ENCODE measurements at places on chromosomes 16 and 17.

DNA sequence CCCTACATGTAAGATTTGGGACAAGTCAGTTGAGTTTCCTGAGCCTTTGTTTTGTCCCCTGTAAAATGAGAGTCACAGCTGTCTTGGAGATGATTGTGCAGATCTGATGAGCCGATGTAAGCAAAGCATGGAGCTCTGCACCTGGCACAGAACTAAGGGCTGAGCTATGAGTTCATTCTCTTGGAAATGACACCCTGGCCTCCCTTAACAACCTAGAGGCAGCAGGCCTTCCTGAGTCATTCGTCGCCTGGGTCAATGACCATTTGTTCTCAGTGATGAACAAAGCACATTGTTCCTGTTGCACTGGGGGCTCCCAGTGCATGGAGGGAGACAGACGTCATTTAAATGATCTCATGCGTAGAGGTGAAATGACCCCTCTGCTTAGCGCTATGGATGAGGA is 62.8 kb upstream of the GCSH start:
- no peak for DNase-seq

GRCh38 chr17:14762736-14763479 is 462.0 kb downstream of the HS3ST3B1 start:
- no peak for DNase-seq

- DNase-seq = no peak
These were observed 802.5 kb downstream of the CDH8 start for GRCh38 chr16:61233713-61234112.

GRCh38 chr17:57783338-57783742 is 38.2 kb upstream of the CCDC182 start:
- peak; percentile 73 for DNase-seq

DNA sequence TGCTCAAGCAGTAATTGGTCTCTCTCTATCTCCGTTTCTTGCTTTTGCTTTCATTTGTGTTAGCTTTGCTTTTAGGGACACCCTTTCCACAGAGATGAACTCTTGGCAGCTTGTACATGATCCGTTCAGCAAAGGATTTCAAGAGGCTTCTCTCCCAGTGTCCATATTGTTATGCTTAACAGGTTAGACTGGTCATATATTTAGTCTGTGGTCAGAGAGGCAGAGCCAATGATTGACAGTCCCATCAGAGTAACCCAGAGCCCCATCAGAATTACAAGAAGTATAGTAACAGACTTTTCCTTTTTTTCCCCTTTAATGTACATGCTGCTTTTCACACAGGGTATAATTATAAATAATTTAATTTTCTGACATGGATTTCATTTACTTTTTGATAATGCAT is 34.4 kb downstream of the GDPD1 start:
- no peak for DNase-seq

DNA sequence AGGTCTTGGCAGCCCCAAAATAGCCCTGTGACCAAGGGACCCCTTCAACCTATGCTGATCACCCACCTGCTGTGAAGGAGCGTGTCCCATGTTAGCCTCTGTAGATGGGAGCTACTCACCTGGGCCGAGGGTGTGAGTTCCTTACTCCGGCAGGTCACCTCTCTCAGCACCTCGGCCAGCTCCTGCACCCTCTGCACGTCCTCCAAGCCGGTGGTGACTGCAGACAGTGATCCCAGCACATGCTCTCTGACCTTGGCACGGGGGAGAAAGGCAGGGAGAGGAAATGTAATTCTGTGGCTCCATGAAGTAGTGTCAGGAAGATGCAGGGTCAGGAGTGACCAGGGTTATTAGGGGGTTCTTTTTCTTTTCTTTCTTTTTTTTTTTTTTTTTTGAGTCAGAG is 67.7 kb upstream of the BCO1 start:
- DNase-seq = no peak

DNA sequence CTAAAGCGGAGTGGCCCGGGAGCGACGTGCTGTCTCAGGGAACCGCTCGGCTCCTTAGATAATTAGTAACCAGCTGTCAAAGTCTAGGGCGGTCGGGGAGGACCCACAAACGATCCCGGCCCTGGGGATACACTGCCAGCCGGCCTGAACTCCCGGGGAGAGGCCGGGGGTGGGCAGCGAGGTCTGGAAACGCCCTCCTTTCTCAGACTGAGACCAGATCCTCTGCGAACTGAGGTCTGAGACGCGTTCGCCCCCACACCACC is 1.3 kb downstream of the HNF1B start:
- no peak for DNase-seq

GRCh38 chr16:11576427-11577289 is 10.1 kb downstream of the LITAF start:
- no peak for DNase-seq

- no peak for DNase-seq
These were observed 91.4 kb upstream of the CORO6 start for GRCh38 chr17:29714146-29714545.

DNA sequence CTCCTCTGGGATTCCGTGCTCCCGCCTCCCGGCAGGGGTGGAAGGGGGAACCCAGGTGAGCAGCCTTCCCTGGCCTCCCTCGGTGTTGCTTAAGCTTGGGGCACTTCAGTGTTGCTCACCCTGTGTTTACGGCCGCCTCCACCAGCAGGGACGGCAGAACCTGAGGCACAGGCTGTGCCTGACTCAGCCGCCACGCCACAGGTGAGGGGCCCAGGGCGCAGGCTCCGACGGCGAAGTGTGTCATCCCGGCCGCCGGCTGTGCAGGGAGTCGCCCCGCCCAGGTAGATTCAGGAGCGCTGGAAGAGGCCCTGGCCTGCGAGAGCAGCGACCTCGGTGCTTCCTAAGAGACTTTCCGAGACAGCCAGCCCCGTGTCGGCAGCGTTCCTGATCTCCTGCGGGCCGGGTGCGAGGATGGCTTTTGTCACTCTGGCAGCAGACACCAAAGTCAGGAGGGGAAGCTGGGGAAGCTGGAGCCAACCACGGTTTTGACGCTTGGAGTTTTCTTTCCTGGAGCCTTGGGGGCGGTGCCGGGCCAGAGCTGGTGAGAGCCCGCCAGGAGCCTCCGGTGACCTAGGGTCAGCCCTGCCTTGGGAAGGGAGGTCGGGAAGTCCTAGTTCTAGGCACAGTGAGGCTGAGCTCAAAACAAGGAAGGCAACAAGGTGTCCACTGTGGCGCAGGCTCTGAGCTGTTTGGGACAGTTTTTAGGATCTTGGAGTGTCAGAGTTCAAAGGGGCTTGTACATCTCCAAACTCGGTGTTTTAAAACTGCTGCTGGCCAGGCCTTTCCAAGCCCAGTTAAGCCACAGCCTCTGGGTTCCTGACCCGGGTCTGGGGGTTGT is 2.1 kb downstream of the GSE1 start:
- no peak for DNase-seq

DNA sequence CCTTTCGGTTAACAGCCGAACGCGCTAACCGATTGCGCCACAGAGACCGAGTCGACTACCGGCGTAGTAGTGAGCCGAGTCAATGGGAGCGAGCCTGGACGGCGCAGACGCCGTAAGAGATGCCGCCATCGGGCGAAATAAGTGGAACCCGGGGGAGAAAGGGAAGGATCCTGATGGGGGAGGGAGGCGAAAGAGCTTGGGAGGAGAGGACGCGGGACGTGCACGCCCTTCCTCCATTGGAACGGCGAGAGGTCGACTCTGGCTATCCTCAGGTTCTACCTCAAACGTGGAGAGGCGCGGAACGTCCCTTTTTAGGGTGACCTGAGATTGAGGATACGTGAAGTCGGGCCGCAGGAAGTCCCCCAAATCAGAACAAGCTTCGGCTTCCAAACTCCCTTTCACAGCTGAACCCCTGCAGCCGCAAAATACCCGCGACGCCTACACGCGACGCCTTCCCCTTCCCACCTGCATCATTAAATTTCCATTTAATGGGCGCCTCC is 683 bp upstream of the PSMB3 start:
- peak; percentile 93 for DNase-seq

- no peak for DNase-seq
These were observed 16.7 kb downstream of the ERCC4 start for GRCh38 chr16:13936596-13937081.

DNA sequence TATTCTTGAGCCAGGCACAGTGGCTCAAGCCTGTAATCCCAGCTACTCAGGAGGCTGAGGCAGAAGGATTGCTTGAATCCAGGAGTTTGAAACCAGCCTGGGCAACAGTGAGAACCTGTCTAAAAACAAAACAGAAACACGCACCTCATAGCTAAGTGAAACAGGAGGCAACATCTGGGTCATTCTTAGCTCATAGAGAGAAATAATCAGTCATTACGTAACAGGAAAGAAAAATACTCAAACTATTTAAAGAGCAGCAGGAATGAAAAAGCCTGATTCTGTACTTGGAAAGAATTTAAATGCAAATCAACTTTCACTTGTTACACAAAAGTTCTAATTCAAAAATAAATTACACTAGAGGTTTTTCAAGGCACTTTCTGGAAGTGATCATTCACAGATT is 17.2 kb downstream of the CHCT1 start:
- no peak for DNase-seq

GRCh38 chr16:49674351-49674851 is 181.5 kb downstream of the ZNF423 start:
- no peak for DNase-seq

GRCh38 chr17:78044280-78044835 is 84.2 kb downstream of the TMC6 start:
- DNase-seq = no peak

DNA sequence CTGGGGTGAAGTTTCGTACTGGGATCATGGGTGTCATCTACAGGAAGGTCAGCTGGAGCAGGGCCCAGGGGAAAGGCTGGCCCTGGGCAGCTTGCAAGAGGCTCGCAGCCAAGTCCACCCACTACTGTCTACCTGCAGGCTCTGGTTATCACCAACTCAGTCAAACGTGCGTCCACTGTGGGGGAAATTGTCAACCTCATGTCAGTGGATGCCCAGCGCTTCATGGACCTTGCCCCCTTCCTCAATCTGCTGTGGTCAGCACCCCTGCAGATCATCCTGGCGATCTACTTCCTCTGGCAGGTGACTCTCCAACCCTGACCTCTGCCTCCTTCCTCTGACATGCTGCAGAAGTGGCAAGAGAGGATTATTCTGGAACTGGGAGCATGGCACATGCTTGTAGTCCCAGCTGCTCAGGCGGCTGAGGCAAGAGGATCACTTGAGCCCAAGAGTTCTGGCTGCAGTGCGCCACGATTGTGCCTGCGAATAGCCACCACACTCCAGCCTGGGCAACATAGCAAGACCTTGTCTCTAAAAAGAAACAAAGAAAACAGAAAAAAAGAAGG is 29.2 kb downstream of the ABCC3 start:
- no peak for DNase-seq

GRCh38 chr17:51493206-51493605 is 232.9 kb downstream of the UTP18 start:
- no peak for DNase-seq

GRCh38 chr17:47304186-47304585 is 19.6 kb upstream of the EFCAB13 start:
- no peak for DNase-seq

- DNase-seq = no peak
These were observed 5.3 kb upstream of the KAT7 start for GRCh38 chr17:49783071-49783715.

DNA sequence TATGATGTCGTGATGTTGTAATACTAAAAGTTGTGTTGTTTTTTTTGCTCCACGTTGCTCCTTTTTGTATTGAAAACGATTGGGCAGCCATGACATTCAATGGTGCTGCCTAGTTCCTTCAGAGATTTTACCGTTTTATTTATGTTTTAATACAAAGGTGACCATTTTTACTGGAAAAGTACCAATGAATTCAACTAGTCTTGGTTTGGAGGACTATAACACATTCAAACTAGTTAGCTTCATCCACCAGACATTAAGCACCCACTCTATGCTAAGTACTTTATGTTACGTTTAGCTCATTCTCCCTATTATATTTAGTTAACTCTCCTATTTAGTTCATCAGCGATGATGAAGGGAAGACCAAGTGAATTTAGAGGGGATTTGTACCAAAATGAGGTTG is 116.6 kb upstream of the TBX2 start:
- no peak for DNase-seq

GRCh38 chr17:67390646-67391361 is 13.7 kb downstream of the PITPNC1 start:
- DNase-seq = no peak

GRCh38 chr16:25568991-25569390 is 122.8 kb upstream of the HS3ST4 start:
- no peak for DNase-seq

- no peak for DNase-seq
These were observed 572 bp downstream of the FAM171A2 start for GRCh38 chr17:44362949-44363612.

- no peak for DNase-seq
These were observed 8.7 kb downstream of the C16orf87 start for GRCh38 chr16:46822270-46822669.

GRCh38 chr17:78374189-78374588 is 4.3 kb upstream of the PGS1 start:
- DNase-seq = no peak

GRCh38 chr16:3807425-3808123 is 72.9 kb downstream of the CREBBP start:
- no peak for DNase-seq

- DNase-seq = no peak
These were observed 2.8 kb downstream of the CCL22 start for GRCh38 chr16:57361404-57361803.

GRCh38 chr16:14186007-14186794 is 115.1 kb downstream of the MRTFB start:
- DNase-seq = no peak

DNA sequence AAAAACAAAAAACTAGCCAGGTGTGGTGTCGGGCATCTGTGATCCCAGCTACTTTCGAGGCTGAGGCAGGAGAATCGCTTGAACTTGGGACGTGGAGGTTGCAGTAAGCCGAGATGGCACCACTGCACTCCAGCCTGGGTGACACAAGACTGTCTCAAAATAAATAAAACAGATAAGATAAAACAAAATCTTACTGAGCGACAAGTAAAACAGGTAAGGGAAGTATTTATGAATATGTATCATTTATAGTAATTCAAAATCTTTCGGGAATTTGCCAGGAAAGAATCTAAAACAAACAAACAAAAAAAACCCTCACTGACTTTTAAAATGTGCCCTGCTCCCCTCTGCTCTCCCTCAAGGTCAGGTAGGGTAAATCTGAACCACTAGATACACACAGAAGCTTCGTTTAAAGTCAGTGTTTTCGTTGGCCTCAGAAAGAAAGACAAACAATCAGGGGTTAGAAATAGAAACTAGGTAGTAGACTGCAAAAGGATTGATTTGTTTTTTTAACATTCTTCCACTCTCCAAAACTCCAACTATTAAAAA is 2.1 kb downstream of the PRPSAP1 start:
- DNase-seq = no peak

Measured in sciatic nerve (tissue), 2 donors.